NCI-H1417 treated with DMSO at 0.1 percent for 48 hours (cell line): ENCODE measurements at places on chromosomes 7 and 10.

DNA sequence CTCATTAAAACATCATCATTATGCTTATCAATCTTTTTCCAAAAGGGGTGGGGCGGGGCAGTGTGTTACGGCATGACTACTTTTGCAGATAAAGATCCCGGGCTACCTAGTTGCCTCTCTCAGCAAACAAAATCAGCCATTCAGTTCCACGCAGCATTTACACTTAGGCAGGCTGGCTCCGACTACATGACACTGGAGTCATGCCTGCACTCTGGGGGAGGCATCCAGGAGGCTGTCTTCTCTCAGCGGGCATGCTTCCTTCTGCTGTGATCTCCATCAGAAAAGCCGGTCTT lies 193.9 kb upstream of the TCF7L2 start:
- no peak for DNase-seq

DNA sequence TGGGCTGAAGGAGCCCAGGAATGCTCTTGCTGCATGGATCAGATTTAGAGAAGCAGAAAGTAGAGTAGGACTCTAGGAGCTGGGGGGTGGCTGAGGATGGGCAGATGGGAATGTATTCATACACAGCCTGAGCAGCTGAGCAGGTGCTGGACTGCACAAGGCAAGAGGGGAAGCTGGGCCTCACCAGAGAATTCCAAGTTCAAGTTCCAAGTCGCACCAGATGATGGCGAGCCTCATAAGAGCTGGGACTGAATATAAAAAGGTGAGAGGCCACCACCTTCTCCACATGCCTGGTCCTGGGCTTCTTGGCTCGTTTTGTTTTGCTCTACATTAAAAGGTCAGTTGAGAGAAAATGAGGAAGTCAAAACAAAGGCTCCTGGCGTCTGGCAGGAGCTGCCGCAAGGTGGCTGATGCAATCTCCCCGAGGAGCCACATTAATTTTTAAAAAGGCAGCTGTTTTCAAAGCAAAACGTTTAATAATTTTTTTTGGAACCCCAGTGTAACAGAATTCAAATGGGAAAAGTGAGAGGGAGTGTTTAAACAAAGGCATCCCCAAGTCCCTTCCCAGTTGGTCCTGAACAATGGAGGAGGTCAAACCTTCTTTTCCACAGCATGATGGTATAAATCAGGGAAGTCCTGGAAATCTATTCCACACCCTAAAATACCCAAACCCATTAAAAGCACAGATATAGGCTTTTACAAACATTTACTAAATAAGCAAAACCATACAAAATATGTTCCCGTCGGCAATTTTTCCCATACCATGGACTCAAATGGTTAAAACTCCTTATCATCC lies 9.5 kb downstream of the CYREN start:
- DNase-seq, result no peak

GRCh38 chr10:86316990-86317389 lies 49.6 kb downstream of the GRID1 start:
- no peak for DNase-seq

- no peak for DNase-seq
Measured at GRCh38 chr7:7931626-7932025, 37.0 kb upstream of the GLCCI1 start.

- no peak for DNase-seq
Measured at GRCh38 chr7:19392246-19392645, 247.0 kb upstream of the FERD3L start.

- no peak for DNase-seq
Measured at GRCh38 chr7:73622909-73623797, 1.2 kb downstream of the MLXIPL start.

DNA sequence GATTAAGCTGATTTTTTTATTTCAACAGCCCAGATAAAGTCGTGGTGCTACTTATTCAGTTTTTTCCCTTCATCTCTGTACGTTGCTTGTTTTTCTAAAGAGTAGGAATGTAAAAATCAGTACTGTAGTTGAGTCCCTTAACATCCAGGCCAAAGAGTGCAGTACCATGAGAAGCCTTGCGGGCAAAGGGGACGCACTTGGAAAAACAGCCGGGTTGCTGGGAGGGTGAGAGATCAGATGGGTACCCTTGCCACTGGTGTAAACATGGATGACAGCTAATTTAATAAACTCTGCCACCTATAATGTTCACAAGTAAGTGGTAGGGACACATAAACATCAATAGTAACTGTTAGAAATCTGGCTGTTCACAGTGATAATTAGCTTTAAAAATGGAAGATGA lies 175.9 kb downstream of the POU6F2 start:
- no peak for DNase-seq

- no peak for DNase-seq
Measured at GRCh38 chr7:139992353-139993044, 70.3 kb downstream of the PARP12 start.

- DNase-seq, result no peak
Measured at GRCh38 chr7:5397736-5398135, 25.9 kb downstream of the TNRC18 start.

DNA sequence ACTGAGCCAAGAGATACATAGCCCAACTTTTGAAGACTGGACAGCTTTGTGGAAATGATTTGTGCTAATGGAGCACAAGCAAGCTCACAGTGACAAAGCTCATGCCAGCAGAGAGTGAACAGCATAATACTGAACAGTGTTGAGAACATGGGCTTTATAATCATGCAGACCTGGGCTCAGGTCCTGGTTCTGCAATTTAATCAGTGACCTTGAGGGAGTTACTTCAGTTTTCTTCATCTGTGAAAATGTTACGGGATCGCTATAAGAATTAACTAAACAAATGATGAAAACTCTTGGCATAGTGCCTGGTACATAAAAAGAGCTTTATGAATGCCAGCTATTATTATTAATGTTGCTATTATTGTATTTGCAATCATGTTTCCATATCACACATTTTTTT lies 690.5 kb upstream of the LRRN3 start:
- DNase-seq, result no peak

DNA sequence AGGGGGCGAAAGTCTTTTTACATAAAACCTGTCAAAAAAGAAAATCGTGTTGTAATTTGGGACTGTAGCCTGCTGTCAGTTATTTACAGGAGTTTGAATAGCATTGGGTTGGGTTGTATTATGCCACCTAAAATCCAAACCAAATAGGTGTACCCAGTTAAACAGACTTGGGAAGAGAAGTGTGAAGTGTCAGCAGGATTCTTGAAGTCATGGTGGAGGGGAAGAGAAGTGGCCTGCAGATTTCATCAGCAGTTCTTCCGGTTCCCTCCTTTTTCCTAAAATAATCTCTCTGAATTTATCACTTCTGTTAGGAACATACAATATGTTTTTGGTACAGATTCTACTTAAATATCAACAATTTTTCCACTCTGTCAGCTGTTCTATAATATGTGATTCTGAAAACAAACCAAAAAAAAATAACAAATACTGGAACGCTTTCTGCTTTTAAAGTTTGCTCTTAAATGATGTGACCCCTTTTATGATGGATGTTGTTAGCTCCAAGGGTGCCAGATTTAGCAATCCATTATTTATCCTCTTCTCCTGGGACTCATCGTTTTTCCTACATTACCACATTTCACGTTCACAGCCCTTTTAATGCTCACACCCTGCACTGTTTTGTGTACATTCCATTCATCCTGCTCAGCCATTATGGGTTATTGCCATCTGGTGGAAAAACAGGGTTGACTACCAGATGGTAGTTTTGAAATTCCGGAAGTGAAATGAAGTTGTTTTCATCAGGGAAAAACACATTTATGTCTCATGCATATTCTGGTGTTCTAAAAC lies 18.7 kb upstream of the ARHGAP12 start:
- DNase-seq, result no peak

DNA sequence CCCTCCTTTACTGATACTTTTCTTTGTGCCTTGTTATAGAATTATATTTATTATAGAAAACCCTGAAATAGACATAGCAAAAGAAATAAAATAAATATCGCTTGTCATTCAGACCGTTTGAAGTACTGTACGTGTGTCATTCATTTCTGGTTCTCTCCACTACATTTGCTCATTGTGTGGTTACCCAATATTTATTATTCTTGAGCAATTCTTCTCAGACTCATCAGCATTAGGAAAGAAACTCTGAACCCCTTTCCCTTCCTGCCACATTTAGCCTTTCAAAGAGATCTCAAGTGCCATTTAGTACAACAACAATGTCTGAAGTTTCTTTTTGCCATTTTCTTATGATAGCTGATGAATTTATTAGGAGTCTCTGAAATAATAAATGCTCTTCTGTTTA lies 154.1 kb downstream of the KIAA1217 start:
- no peak for DNase-seq

DNA sequence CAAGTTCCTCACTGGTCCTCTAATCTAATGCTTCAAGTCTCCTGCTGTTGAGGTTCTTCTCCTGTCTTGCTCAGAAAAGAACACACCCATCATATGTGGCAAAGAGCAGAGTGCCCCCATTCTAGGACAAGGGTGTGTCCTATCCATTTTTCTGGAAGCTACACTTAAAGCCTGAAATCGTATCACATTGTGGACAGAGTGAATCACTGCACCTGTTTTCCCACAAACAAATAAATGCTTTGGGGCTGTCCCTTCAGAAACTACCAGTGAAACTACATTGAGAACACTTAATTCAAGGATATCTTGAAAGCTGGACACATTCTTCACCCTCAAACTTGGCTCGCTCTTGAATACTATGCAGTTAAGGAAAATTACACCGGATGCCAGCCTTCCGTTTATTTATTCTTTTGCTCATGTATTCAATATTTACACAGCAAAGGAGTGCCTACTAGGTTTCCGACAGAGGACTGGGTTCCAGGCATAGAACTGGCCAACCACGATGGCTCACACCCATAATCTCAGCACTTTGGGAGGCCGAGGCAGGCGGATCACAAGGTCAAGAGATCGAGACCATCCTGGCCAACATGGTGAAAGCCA lies 473.0 kb downstream of the GALNT17 start:
- no peak for DNase-seq

DNA sequence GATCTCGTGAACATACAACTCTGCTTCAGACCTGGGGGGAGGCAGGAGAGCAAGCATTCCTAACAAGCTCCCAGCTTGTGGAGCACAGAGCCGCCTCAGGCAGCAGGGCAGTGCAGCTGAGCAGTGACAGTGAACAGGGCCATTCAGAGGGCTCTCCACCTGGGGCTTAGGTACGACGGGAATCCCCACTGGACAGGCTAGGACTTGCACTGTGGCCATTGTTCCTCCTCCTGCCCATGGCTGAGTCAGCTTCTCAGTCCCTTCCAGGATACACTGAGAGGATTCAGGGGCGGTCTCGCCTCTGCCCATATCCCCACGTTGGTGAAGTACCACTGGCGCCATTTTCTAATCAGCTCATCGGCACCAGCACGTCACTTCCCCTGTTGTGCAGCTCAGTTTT lies 71.1 kb downstream of the FIGNL1 start:
- DNase-seq, result no peak

- no peak for DNase-seq
Measured at GRCh38 chr7:106045139-106045538, 67.0 kb downstream of the SYPL1 start.

GRCh38 chr7:150778738-150779301 lies 21.3 kb downstream of the TMEM176B start:
- DNase-seq, result peak; percentile 74

DNA sequence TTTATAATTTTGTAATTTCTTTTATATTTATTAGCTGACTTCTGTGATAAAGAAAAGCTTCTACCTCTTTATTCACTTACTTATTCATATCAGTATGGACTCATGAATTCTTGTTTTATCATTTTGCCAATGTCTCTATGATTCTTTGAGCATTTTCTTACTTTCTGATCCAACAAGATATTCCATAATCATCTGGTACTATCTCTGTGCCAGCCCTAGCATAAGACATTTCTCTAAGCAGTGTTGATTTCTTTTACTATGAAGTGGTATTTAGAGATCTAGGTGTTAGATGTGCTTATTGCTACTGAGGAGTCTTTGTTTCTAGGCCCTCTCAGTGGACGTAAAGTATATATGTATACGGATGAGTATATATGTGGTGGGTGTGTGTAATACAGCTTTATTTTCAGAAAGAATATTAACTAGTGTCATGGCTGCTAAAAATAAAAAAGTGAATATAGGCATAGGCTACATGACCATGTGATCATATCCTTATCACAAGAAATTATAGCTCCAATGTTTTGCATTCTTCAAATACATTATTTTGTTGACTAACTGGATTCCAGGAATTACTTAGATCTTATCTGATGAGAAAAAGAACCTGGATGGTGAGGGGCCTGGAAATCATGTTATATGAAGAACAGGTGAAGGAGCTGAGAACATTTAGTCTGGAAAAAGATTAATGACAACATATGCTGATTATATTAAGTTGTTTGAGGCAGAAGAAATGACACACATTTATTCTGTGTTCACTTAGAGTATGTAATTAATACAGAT lies 13.1 kb downstream of the PHTF2 start:
- no peak for DNase-seq

DNA sequence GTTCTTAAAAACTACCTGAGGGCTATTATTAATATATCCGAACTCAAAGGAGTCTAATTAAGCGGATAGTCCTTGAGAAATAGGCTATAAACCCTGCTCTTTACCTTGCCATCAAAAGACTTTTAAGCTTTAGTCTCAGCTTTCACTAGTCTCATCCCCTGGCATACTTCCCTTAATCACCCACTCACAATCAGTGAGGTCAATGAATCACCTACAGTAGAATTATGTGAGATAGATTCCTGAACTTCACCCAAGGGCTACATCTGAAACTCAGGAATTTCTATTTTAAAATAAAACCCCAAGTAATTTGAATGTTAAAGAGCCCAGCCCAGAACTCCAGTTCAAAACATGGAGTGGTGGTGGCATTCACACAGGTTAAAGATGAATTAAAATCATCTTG lies 108.7 kb downstream of the ETV1 start:
- DNase-seq, result no peak

- DNase-seq, result no peak
Measured at GRCh38 chr10:114172216-114172615, 1.8 kb downstream of the CCDC186 start.

GRCh38 chr10:46549171-46550075 lies 7.0 kb downstream of the GPRIN2 start:
- DNase-seq, result no peak

DNA sequence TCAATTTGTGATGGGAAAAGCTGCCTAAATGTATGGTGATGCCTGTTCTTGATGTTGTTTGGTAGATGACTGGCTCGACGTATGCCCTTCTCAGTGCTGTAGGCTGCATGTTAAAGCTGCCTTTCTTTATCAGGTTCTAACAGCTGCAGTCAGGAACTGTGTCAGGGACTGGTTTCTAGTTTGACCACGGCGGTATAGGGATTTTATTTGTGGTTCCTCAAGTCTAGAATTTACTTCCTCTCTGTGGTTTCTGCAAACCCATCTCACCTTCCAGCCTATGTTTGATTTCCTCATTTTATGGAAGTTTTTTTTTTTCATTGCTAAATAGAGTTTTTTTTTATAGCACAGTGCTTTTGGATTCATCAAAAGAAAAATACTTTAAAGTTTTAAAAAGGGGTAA lies 26.5 kb downstream of the LMTK2 start:
- no peak for DNase-seq

DNA sequence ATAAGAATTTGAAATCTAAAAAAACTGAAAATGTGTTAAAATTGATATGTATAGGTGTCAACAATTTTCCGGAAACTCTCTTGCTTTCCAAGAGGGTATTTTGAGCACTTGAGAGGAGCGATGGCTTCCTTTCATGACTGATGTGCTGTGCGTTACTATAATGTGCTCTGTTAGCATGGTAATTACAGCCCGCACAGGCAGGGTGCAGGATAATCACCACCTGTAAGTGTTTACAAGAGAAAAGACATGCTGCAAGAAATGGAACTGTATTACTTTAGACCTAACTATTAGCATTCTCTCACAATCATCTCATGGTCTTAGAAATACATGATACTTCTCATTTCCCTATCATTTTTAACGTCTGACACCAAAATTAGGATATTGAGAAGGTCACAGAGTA lies 92.4 kb upstream of the ADARB2 start:
- DNase-seq, result no peak
